Right cardiac atrium (tissue), 5 donors: ENCODE measurements at places on chromosomes 7 and 10. TPM values are rescaled to one million over a fixed set of nuclear protein-coding genes. Genes with fewer than 3 reads are reported as not detected.
A peak's percentile ranks its signal among the peaks of the same experiment; 100 is the strongest.

DNA sequence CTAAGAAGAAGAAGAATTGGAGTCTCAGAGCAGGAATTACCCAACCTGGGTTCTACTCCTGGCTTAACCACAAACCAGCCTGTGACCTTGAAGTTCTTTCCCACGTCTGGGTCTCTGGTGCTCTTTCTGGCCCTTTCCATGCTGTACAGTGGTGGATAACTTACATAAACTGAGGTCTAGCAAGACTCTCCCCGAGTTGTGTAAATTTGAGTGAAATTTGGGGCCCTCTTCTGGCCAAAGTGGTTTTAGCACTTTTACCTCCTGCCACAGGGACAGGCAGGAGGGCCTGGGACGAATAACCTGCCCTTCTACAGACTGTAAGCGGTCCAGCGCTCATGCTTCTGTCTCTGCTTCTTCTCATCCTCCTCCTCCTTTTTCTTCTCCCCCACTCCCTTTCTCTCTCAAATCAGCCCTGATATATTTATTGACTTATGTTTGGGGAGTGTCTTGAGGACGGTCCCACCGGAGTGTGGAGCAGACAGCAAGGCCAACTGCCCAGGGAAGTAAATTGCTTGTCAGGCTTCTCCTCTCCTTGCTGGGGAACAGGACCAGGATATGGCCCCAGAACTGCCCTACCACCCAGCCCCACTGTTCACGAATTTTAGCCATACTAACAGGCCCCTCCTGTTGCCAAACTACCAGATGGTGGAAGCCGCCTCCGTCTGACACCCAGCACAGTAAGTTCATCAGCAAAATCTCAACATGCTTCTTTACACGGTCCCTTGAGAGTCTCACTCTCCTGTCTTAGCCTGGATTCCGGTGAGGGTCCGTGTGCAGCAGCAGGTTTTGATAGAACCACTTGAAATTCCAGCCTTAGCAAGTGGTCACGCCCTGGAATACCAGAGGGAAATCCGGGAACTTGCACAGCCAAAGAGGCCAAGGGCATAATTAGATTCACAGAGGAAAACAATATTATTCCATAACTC, 4.0 kb upstream of the SH3PXD2A start:
- DNase-seq: no peak

- DNase-seq: no peak
Observed at GRCh38 chr7:100573691-100574361, at the start of gene SAP25. SAP25 (minus strand) TSS chr7:100573900; CDS start chr7:100573742, 158 bp downstream.

DNA sequence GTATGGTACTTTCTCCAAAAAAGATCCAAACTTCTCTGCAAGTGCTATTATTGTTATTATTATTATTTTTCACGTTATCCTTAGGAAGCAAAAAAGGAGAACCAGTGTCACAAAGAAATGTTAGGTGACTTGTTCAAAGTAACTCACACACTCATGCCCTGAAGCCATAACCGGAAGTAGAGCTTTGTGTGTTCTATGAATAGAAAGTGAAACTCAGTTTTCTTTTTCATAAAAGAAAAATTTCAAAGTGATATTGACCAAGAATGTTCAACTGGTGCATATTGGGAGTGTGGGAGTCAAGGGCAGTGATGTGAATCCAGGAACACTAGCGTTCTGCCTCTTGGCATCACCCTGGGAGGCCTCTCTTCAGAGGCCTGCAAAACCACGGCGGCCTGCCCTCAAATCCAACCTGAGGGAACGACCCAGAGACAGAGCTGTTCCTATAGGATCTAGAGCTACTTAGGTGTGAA, 106.1 kb downstream of the PRKCQ start:
- DNase-seq: no peak

DNA sequence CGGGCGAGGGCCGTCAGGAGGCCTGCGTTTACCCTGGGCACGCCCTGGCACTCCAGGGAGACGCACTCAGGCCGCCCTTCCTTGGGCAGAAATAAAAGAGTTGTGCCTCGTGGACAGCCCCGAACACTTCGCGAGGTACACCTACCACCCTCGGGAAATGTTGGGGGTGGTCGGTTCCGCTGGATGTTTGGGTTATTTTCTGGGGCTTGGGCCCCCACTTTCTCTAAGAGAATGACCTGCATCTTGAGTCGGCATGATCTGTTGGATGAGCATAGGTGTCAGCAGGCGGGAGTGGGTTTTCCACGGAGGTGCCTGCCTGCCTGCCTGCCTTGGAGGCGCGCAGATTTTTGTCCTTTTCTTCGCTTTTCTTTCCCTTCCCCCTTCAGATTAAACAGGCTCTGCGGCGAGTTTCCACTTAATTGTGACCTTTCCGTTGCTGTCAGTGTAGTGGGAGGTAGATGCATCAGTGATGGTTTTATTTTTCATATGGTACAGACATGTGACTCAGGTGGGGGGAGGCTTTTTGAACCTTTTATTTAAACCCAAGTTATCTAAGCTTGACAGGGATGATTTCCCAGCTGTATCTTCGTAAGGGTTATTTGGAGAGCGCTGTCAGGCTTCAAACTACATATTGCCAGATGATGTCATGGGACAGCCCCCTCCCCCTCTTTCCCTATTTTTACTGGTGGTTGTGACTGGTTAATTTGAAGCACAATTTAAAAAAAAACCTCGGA, 661 bp downstream of the HECTD2 start:
- DNase-seq: peak; percentile 33

DNA sequence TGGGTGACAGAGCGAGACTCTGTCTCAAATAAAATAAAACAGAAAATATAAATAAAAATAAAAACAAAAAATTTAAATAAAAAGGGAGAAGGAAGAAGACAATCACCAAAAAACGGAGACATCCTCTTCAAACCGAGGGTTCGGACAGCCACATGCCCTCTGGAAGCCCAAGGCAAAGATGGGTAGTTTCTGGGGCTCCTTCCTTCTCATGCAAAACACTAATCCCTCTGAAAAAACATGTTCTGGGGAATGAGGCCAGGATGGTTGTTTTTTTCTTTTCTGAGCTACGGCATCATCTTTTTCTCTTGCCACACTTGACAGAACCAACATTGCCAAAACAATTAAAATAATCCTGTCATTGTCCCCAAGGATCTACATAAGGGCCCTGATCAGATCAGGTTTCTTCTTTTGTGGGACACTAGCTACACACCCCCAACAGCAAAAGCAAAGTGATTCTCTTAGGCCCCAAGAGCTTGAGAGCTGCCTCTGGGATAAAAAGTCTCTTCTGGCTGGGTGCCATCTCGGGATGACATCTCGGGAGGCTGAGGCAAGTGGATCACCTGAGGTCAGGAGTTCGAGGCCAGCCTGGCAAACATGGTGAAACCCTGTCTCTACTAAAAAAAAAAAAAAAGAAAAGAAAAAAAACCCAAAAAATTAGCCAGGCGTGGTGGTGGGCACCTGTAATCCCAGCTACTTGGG, 14.2 kb upstream of the POR start:
- DNase-seq: no peak

GRCh38 chr10:3754727-3755439, 30.1 kb downstream of the KLF6 start:
- no peak for DNase-seq

SPDYE8 gene
- total RNA-seq: not detected

DNA sequence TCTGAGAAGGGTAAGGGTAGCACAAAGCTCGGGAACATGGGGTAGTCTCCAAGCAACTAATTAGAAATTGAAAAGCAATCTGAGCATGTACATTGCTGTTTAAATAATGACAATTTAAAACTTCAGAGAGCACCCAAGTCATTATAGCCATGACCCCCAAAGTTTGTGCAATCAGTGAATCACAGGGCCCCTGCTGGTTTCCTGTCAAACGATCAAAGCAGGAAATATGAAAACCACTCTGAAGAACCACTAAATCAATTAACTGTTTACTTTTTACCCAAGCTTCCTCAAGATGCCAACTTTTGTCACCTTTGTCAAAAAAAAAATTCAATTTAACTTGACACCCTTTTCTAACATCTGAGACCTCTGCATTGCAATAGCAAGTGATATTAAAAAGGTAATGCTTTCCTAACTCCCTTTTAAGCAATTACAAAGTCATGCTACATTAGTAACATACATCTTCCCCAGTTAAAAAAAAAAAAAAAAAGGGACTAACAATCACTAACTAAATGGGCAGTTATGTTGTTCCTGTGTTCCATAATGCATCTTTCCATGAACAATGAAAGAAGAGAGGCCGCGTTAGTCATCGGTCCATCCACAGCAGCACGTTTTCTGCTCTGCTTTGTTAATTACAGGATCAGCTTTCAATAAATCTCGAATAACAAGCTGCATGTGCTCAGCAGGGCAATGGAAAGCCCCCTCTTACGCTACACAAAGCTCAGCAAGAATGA, 80.6 kb downstream of the ETV1 start:
- no peak for DNase-seq

- DNase-seq: no peak
Observed at GRCh38 chr10:22606164-22606614, 108.2 kb downstream of the PIP4K2A start.

NKX1-2 gene
- total RNA-seq: not detected

DNA sequence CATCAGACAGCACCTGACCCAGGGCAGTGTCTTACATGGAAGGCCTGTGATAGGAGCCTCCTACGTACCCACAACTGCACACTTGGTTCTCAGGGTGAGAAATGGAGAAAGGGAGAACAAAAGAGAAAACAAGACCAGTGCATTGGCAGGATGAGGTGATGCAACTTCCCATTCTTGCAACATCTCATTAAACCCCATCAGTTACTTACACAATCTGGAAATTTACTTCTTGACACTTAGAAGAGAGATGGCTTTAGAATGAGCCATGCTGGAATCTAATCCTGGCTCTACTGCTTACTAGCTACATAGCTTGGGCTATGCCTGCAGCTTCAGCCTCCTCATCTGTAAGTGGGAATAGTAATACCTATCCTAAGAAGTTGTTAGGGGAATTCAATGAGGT, 391.7 kb downstream of the KCNMA1 start:
- DNase-seq: no peak

OR2A12 gene
- not detected for total RNA-seq

GRCh38 chr10:78865538-78865875, 203.3 kb upstream of the ZMIZ1 start:
- DNase-seq: peak; percentile 79

VWC2 gene
- total RNA-seq: 11.9 TPM

- DNase-seq: no peak
Observed at GRCh38 chr10:11515596-11516430, 95.6 kb downstream of the USP6NL start.

- DNase-seq: no peak
Observed at GRCh38 chr10:89699581-89700064, 1.8 kb upstream of the KIF20B start.

DNA sequence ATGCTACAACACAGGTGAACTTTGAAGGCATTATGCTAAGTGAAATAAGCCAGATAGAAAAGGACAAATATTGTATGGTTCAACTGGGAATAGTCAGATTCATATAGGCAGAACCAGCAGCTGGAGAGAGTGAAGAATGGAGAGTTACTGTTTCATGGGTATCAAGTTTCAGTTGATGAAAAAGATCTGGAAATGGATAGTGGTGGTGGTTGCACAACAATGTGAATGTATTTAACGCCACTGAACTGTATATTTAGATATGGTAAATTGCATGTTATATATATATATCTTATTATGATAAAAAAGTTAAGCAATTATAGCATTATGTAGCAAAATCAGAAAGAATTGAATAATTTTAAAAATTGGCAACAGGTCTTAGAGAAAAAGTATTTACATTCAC, 3.9 kb downstream of the LMBR1 start:
- DNase-seq: no peak

RBP3 gene
- total RNA-seq: not detected

DNA sequence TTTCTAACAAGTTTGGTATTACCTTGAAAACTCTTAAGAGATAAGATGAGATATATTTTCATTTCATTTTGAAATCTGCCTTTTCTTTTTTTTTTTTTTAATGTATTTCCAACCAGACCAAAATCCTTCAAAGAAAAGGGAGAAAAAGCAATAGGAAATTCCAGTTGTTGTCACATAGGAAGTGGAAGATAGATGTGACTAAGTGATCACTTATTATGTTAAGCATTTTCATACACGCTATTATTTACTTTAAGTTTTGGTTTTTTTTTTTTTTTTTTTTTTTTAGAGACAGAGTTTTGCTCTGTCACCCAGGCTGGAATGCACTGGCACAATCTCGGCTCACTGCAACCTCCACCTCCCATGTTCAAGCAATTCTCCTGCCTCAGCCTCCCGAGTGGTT, 197.2 kb upstream of the FRMD4A start:
- DNase-seq: no peak

GRCh38 chr10:15333909-15334649, 37.0 kb downstream of the FAM171A1 start:
- DNase-seq: no peak

DNA sequence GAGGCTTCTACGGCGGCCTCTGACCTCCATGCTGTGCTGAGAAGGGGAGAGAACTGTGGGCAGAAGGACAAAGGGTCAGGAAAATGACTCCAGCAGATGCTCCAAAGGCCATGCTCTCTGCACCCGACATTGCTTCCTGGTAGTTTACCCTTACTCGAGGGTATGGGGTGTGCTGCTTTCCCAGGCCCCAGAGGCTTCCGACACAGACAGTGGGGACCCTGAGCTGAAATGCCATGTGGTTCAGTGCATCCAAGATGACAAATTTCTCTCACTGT, 130.9 kb downstream of the PTPN20 start:
- no peak for DNase-seq
